ENCODE measurements at places on chromosomes 1 and 21.

- DNase-seq = no peak
Measured at GRCh38 chr21:29256126-29256910, 42.4 kb upstream of the BACH1 start.

- no peak for DNase-seq
Measured at GRCh38 chr1:226649780-226650179, 89.3 kb downstream of the ITPKB start.

GRCh38 chr1:201140235-201140940 is 13.4 kb upstream of the ASCL5 start:
- DNase-seq = no peak

GRCh38 chr1:172883844-172884243 is 166.9 kb downstream of the TNFSF18 start:
- no peak for DNase-seq

DNA sequence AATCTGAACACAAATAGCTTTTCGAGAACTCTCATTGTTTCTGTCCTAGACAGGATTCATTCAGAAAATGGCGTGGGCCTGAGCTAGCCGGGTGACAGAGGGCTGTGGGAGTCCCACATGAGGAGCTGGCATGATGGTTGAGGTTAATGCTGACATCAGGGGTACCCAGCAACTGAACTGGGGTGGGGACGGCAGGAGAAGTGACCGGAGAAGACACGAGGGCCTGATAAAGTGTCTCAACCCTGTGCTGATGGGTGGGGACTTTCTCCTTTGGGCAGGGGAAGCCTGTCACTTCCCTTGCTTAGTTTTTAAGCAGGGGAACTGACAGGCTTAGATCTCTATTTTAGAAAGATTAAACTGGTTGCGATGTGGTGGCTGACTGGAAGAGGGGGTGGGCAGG is 14.6 kb downstream of the CHIT1 start:
- DNase-seq = no peak

DNA sequence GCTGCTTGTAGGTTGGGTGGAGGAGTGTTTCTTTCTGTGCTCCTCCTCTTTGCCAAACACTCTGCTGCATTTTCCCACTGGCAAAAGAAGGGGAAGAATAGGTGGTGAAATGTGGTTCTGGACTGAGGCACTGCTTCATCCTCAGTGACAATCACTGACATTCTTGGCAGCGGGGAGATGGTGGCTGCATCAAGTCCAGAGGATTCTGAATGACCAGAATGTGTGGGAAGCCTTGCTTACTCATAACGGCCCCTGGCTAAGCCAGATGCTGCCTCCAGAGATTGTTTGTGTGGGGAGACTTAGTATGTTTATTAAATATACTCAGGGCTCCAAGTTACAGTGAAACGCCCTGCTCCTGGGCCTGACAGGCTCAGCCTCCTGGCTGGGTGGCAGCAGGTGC is 160.3 kb downstream of the CACNA1E start:
- no peak for DNase-seq

- DNase-seq = no peak
Measured at GRCh38 chr1:202565890-202566602, 144.2 kb downstream of the SYT2 start.

Measured in kidney capillary endothelial cell (primary cell).